ENCODE measurements at places on chromosomes 6 and 20.

- no peak for DNase-seq
Observed at GRCh38 chr6:17032988-17033634, 68.7 kb upstream of the STMND1 start.

DNA sequence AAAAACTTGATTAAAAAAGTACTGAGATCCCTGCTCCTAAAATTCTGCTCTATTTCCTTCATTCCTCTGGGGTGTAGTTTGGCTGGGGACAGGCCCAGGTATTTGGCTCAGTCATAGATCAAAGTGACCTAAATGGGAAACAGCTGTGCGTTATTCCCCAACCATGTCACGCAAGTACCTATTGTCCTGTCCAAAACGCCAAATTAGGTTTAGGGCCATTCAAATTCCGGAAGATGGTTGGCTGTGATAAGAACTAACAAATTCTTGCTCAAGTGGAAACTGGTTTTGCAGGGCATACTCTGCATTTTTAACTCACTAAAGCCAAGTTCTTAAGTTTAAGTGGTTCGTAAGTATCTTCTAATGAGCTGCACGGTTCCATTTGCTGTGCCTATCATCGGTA, 147.6 kb upstream of the TMEM170B start:
- DNase-seq, result no peak

DNA sequence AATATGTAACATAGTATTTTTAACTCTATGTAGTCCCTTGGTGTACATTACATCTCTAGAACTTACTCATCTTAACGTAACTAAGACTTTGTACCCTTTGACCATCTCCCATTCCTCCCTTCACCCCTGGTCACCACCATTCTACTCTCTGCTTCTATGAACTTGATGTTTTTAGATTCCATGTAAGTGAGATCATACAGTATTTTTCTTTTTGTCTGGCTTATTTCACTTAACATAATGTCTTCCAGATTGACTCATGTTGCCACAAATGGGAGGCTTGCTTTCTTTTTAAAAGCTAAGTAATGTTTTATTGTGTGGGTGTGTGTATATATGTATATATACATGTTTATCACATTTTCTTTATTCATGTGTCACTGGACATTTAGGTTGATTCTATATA, 55.8 kb downstream of the TMEM200A start:
- DNase-seq, result no peak

- no peak for DNase-seq
Observed at GRCh38 chr20:34549291-34549928, 9.1 kb upstream of the MAP1LC3A start.

- DNase-seq, result no peak
Observed at GRCh38 chr6:105941621-105942412, 144.3 kb upstream of the PRDM1 start.

GRCh38 chr6:104995989-104996617, 39.2 kb downstream of the LIN28B start:
- no peak for DNase-seq

DNA sequence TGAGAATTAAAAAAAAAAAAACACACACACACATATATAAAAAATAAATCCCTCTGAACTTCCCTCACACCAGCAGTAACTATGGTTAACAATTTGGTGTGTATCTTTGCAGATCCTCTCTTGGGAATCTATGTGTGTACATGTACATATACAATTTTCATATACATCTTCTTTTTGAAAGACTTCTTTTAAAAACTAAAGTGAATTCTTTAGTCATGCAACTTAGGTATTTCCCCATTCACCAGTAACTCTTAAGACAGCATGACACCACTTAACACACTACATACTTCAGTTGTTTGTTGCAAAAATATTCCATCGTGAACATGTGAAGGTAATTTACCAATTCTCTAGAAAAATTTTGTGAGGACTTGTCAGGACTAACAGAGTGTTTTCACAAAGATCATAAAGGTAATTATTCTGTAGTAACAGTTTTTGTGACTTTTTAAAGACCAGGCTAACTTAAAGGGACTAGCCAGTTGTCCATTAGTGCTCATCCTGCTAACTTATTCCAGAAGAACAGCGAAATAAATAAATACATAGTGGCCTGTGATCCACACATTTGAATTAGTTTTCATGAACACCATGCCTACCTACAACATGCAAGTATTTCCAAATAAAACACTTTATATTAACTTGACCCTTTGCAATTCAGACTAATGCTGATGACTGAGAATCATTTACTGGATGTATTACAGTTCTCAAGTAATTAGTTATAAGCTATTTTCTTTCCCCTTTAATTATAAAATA, 12.1 kb downstream of the RBM39 start:
- no peak for DNase-seq

GRCh38 chr20:48008850-48009515, 223.7 kb upstream of the SULF2 start:
- no peak for DNase-seq

DNA sequence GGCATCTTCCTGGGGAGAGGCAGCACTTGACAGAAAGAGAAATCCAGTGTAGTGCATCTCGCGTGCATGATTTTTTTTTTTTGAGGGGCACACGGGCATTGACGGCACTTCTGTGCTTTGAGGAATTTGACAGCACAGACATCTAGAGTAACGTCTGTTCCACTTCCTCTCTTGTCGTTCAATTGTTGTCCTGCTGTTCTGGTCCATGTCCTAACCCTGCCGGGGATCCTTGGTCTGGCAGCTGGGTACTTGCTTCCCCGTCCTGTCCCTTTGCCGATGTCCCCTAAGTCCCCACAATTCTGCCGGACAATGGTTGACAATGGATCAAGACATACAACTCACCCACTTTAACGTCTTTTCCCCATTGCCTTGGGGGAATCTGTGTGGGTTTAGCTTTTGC, 46.0 kb upstream of the NAA20 start:
- DNase-seq, result no peak

GRCh38 chr6:46755865-46756264, 9.1 kb downstream of the ANKRD66 start:
- no peak for DNase-seq

DNA sequence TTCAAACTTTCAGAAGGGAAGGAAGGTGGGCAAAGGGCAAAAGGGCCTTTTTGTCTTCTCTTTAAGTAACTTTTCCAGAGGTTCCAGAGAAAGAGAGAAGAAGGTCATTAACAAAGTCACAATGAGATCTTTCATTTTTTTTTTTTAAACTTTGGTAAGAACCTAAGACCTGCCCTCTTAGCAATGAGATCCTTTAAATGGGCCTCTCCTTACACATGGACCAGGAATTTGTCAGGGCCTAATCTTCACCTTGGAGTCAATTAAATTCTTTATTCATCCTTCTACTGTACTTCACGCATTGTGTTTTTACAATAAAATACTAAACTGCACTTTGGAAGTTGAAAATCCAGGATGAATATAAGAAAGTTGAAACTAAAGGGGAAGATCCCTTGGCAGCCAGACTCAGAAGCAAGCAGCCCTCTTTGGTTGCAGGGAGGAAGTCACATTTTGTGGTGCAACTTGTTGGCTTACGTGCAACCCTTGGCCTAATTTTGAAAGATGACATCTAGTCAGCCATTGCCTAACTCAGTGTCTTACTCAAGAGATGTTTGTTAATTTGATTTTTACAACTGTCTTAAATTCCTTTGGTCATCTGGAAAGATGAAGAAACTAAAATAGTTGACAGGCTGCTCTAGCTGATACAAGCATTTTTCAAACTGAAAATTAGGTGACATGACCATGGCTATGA, 11.9 kb upstream of the TMEM170B start:
- DNase-seq, result no peak
